AG04449 (cell line): ENCODE measurements at places on chromosomes 4 and X.

DNA sequence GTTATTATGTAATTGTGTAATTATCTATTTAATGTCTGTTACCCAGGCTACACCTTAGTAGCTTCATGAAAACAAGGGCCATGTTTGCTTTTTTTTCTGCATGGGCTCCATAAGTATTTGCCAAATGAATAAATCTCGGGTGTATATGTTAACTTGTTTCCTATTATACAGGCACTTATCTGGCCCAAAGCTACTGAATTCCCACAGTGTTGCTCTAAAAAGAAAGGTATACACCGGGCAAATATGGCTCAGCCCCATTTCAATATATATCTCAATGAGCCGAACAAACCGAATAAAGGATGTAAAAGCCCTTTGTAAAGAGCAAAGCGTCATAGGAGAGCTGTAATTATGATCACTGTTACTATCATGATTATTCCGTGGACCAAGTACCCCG, 767 bp downstream of the PAQR3 start:
- no peak for DNase-seq

- DNase-seq: no peak
Observed at GRCh38 chr4:64883087-64883807, 474.0 kb upstream of the TECRL start.

- DNase-seq: no peak
Observed at GRCh38 chrX:50161127-50161526, 39.7 kb downstream of the AKAP4 start.

DNA sequence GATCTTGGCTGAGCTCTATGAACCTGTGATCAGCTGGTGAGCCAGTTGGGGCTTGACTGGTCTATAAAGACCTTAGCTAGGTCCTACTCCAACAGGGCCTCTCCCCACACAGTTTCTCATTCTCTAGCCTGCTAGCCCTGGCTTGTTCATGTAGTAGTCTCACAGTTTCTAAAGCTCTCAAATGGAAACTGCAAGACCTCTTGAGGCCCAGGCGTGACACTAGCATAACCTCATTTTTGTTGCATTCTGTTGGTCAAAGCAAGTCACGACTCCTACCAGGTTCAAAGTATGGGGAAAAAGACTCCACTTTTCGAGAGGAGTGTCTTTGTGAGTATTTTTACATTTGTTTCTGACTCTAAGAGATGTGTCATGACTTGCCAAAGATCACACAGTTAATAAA, 50.9 kb downstream of the CEP44 start:
- DNase-seq: no peak

GRCh38 chr4:42786350-42787078, 106.0 kb upstream of the GRXCR1 start:
- no peak for DNase-seq

- no peak for DNase-seq
Observed at GRCh38 chr4:188956566-188956965, 817.3 kb downstream of the TRIML1 start.
